Cerebellum (tissue), 4 donors: ENCODE measurements at places on chromosomes 6 and 20. TPM values are rescaled to one million over a fixed set of nuclear protein-coding genes. Genes with fewer than 3 reads are reported as not detected.

Gene UBE2C
- 14.1 TPM for total RNA-seq

Gene PI3
- total RNA-seq, result not detected

- no peak for DNase-seq
These were observed 62.9 kb upstream of the MOCS1 start for GRCh38 chr6:39997101-39997635.

GRCh38 chr20:37337208-37337991 is 8.5 kb upstream of the SRC start:
- no peak for DNase-seq

DNA sequence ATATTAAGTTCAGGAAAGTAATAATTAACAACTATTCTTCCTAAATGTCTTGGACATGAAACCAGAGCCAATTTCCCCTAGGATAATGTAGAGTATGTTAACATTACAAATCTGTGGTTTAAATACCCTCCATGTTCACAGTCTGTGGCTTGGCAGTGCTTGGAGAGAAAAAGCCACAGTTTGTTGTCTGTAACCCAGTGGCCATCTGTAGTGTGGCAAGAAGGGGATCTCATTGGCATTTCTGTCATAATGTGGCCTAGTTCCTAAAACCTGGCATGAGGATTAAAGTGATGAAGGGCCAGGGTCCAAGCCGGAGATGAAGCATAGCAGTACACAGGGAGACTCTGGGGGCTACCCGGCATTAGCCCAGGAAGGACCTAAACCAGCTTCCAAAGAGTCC is 31.2 kb downstream of the SYNE1 start:
- peak; percentile 46 for DNase-seq

Gene B3GALT4
- 10.8 TPM for total RNA-seq

- no peak for DNase-seq
These were observed 28.4 kb downstream of the POFUT1 start for GRCh38 chr20:32236048-32236533.

Gene ZNF391
- 6.6 TPM for total RNA-seq

DNA sequence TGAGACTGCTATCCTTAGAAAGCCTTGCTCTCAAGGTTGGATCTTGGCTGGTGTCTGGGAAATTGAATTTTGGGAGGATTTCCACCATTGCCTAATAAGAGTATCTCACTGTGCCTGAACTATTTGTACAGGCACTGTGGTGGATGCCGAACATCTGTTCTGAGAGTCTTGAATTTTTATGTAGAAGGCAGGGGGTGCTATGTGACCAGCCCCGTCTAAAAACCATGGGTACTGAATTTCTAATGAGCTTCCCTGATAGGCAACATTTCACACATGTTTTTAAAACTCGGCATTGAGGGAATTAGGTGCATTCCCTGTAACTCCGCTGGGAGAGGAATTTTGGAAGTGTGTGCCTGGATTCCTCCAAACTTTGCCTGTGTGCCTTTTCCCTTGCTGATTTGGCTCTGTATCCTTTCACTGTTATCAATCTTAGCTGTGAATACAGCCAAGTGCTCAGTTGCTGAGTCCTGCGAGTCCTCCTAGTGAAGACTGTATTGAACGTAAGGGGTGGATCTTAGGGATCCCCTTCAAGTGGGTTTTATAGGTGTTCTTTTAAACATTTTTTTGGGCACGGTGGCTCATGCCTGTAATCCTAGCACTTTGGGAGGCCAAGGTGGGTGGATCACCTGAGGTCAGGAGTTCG is 27.6 kb upstream of the SCAF8 start:
- DNase-seq, result no peak

- DNase-seq, result peak; percentile 53
These were observed 4.3 kb downstream of the VSX1 start for GRCh38 chr20:25077610-25078169.

GRCh38 chr20:62897666-62898065 is 28.6 kb downstream of the DIDO1 start:
- peak; percentile 46 for DNase-seq

DNA sequence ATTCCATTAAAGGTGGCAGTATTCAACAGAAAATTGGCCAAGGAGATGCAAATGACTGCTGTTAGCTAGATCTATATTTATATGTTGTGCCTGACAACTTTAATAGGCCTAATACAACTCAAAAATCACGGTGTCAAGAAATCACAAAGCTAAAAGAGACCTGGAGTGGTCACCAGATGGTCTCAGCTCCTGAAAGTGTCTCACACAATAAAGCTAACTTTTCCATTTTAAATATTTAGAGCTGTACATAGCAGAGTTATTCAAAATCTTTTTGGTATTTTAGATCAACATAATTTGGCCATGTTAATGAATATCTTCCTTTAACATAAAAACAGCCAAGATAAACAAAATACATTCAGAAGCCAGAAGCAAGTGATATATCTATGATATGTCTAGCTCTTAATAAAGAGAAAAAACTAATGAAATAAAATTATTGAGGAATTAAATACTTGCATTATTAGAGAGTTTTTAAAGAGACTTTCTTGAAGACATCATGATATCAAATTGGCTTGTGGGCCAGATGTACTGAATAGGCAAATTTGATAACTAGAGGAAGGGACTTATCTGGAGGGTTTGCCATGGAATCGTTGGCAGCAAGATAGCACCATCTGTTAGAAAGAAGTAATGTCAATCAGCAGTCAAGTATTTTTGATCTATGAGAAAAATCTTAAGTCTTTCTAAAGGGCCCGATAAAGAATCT is 84.9 kb upstream of the SCAF8 start:
- DNase-seq, result no peak

- DNase-seq, result no peak
These were observed 19.3 kb upstream of the WFDC2 start for GRCh38 chr20:45450097-45450818.

GRCh38 chr6:39157511-39157910 is 42.5 kb upstream of the SAYSD1 start:
- no peak for DNase-seq

GRCh38 chr6:2492686-2493523 is 247.5 kb upstream of the GMDS start:
- no peak for DNase-seq
